ENCODE measurements at places on chromosomes 5 and 9.

DNA sequence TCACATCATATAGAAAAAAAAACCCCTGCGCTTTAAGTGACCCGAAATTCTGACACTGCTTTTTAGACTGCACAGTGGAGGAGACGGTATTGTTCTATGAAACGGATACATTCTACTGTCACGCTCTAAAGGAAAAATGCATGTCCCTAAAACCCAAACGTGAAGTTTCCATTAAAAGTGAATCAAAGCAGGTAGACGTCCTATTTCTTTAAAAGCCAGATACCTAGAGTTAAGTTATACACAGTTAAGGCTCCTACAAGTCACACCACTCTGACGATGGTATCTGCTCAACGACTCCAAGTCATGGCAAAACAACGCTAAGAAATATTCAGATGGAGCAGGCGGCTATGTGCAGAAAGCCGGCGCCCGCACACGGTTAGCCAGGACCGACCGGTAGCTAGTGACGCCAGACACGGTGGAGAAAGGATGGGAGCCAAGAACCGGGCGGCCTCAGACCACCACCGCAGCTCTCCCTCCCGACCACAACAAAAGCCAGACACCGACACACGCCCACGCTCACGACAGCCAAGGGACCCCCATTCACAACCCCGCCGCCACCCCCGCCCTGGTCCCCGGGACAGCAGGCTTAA, 734 bp downstream of the SKP1 start:
- DNase-seq, result no peak

DNA sequence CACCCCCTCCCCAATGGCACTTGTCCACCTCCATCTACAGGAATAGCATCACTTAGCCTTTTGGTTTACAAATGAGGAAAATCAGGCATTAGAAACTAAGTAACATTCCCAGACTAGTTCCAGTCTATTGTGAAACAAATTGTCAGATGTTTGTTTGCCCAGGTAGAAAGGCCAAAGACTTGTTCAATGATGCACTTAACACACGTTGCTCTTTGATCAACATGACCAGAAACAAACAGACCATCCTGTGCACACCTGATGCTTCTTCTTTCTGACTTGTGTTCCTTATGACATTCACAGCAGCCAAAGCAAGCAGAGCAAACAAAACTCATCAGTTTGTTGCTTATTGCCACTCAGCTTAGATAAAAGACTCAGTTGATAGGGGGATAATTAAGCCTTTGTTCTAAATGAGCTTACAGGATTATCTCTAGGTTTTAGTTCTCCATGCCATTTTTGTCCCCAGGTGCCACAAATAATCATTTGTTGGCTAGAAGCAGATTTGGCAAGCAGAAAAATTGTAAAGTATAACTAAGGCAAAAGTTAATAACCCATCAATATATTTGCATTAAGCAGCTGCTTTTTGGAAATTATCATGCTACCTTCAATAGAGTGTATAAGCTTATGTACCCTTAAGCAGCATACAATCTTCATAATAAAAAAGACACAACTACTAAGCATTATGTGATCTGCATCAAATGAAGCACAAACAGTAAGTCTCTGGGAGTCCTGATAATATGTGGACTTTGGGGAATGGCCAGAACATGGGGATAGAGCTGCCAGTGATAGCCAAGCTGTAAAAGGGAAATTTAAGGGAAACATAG, 26.3 kb upstream of the FST start:
- DNase-seq, result no peak

- no peak for DNase-seq
Measured at GRCh38 chr9:85263288-85263687, 478.5 kb downstream of the AGTPBP1 start.

GRCh38 chr5:148384380-148384737, 601 bp downstream of the FBXO38 start:
- DNase-seq, result no peak

DNA sequence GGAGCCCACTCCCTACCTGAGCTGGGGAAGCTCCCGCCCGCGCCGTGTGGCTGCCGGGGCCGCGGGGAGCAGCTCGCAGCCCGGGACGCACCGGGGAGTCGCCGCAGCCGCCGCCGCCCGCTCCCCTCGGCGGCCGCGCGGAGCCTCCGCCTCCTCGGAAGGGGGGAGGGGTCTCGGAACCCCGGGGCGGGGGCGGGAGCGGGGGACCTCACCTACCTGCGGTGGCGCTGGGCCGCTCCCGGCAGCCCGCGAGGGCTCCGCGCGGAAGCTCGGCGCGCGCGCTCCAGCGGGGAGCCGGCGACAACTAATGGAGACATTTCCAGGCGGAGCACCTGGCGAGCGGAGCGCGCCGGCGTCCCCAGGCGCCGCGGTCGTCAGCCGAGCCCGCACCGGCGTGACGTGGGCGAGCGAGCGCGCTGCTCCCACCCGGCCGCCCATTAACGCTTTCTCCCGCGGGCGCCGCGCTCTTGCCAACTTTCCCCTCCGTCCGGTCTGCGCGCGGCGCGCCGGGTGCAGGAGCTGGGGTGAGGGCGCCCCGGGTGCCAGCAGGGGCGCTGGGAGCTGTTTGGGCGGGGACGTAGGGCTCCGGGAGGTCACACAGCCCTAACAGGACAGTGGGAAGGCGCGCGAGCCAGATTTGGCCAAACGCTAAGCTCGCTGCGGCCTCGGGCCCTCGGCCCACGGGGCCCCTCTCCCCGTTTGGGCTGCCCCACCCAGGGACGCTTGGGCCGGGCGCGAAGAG, 4.3 kb upstream of the IRX4 start:
- no peak for DNase-seq

- DNase-seq, result no peak
Measured at GRCh38 chr5:109467058-109467457, 57.3 kb upstream of the PJA2 start.

- DNase-seq, result peak; percentile 21
Measured at GRCh38 chr9:21381448-21382339, 3.5 kb downstream of the IFNA2 start.

DNA sequence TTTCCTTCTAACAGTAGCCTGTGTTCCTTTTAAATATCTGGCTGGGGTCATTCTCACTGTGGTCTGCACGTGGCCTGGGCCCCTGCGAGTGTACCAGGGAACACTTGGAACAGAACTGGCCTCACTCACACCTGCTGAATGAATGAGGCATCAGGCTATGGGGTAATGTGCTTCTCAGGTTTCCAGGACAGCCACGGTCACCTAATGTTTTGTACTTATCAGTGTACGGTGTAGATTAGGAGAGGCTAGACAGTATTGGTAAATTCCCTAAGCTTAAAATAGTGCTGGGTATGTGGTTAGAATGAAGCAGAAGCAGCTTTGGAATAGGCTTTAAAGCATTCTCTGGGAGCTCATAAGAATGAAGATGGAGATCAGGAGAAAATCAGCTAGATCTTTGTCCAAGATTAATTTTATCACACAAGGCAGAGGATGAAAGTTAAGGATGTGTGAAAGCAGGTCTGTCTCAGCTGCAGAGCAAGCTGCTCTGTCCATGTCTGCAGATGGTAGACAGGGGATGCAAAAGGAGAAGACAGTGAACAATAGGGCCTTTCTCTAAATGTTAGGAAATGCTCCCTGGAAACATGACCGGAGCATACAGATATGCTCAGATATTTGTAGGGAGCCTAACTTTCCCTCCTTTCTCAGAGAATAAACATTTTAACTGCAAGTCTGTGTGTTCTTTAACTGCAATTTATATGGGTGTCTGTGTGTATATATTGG, 267.5 kb downstream of the NR3C1 start:
- DNase-seq, result no peak

GRCh38 chr5:106415541-106415940, 1255.2 kb downstream of the EFNA5 start:
- no peak for DNase-seq

- DNase-seq, result no peak
Measured at GRCh38 chr5:176772271-176773210, 37.8 kb upstream of the UNC5A start.

- no peak for DNase-seq
Measured at GRCh38 chr5:121408778-121409177, 442.9 kb upstream of the FTMT start.

DNA sequence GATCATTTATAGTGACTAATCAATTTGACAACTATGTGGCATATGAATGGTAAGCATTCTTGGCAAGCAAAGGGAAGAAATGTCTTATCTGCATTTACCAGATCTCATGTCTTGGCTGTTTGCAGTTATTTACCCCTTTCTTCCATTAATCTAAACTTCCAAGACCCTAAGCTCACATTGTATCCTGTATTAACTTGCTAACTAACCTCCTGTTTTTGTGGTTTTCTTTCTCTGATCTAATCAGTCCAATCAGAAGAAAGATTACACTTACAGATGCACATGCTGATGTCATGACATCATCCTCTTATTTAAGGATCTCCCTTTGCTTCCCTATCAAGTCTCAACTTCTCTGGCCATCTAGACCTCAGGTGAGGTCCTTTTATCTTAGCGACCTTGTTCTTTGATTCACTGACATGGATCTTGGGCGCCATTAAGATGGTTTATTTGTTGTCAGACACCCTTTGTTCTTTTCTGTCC, 95.5 kb downstream of the F2RL2 start:
- DNase-seq, result no peak

DNA sequence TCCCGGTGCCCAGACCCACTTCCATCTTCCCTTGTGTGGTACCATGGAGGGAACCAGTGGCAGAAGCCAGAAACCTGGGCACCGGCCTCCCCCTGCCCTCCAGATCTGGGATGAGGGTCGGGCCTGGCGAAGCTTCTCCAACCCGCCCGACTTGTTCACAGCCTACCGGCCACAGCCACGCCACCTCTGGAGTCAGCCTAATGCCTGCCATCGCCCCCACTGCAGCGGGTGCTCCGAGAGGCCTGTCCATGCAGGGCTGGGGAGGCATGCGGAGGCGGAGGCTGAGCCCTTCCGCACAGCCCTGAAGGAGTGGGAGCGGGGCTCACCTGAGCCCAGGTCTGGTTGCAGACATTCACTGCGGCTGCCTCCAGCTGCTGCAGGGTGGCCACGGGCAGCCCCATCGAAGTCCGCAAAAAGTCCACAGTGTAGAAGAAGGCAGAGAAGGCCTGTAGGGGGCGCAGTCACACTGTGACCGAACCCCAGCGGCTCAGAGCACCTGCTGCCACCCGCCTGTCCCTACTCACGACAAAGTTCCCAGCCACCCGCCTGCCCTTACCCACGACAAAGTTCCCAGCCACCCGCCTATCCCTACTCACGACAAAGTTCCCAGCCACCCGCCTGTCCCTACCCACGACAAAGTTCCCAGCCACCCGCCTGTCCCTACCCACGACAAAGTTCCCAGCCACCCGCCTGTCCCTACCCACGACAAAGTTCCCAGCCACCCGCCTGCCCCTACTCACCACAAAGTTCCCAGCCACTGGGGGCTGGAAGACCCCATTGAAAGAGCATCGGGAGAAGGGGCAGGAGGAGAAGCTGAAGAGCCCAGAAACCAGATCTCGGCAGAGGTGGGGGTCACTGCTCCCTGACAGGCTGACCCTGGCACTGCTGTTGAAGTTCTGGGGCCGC, 3.8 kb upstream of the NPDC1 start:
- DNase-seq, result peak; percentile 84

GRCh38 chr9:26813247-26813646, 79.4 kb downstream of the CAAP1 start:
- no peak for DNase-seq

DNA sequence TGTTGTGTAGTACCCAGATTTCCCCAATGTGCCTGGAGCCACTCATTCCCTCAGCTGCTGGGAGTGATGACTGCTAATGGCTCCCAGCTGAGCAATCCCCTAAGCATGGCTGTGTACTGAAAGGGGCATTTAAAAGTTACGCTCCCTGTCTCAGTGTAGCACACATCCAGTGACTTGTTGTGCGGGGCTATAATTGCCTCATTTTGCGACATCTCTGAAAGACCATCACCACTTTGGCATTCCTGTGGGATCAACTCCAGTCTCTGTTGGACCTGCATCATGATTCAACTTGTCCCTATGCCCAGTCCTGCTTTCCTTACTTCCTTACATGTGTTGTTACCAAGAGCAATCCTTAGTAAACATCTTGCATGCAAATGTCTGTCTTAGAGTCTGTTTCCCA, 201.2 kb upstream of the MPDZ start:
- no peak for DNase-seq

GRCh38 chr5:69084195-69084594, 9.6 kb upstream of the SLC30A5 start:
- DNase-seq, result no peak

DNA sequence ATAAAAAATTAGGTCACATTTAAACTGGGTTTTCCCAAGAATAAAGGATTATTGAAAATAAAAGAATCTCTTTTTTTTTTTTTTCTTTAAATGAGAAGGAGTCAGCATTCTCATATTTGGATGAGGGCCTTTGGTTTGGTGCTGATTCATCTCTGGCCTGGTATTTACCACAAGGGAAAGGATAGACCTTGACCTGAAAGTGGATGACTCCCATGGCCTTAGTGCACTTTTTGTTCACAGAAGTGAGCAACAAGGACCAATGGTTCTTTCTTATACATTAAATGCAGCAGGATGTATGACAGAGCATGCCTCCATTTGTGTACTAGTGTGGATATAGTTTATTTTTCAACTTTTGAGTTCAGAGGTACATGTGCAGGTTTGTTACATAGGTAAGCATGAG, 6.9 kb downstream of the YTHDC2 start:
- no peak for DNase-seq

DNA sequence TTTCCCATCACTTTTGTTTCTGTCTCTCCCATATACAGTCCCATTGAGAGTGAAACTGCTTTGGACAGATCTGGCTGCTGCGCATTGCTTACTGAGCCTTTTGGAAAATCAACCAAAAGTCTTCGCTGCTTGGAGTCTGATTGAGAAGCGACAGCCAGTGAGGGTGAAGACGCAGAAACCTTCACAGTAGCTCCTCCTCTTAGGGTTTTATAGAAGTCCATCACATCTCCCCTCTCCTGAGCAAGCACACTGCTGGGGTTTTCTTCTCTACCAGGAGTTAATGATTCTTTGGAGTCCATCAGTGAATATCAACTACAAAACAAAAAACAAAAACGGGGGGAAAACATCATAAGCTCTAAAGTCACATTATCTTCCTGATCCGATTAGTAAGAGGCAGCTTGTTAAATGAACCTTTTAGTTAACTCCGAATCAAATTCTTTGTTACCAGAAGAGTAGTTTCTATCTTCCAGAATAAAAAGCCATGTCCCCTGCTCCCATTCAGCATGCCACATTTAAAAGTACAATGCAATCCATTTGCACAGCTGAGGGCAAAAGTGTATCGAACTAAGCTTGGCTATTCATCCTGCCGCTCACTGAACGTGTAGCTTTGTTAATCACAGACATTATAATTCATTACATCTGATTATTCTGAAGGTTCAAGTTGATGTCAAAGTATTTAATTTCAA, 2.8 kb downstream of the NR3C1 start:
- no peak for DNase-seq

All from WTC11 (cell line).